ENCODE measurements at places on chromosomes 4 and X.
A peak's percentile ranks its signal among the peaks of the same experiment; 100 is the strongest.

DNA sequence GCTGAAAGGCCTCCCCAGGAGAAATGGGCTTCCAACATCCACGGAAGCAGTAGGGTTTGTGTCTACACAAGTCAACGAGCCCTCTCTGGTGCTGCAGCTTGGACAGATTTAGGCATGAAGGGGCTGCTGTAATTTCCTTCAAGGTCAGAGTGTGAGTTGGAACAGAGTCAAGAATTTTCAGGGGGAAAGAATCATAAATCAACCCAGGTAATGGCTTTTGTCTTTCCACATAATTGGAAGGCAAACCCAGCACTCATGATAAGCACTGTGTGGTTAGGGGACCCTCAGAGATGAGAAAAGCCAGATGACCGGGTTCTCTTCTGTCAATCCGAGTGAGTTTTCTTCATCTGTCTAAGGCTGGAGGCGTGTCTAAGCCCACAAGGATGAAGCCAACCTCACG lies 78.6 kb upstream of the MXRA5 start:
- no peak for DNase-seq

- DNase-seq: no peak
Measured at GRCh38 chrX:150449313-150449712, 86.2 kb downstream of the MAMLD1 start.

- DNase-seq: no peak
Measured at GRCh38 chrX:19566359-19567222, 51.3 kb upstream of the MAP3K15 start.

GRCh38 chr4:52721968-52722815 lies 29.0 kb downstream of the ERVMER34-1 start:
- peak; percentile 97 for DNase-seq

DNA sequence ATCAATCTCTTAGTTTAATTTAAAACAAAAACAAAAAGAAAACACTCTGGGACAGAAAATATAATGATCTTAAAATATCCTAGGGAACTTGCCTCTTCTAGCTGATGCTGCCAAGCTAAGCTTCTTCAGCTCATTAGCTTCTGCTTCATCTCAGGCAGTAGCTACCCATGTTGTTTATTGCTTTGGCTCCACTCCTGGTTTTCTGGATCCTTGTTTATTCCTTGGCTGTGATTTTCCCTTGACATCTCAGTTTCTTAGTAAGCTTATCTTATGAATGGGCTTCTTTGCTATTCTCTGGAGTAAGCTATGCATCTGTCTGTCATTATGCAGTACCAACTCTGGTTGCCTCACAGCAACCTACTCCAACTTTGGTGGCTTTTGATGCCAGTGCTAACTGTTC lies 5.1 kb upstream of the MTHFD2L start:
- no peak for DNase-seq

GRCh38 chrX:151336809-151337208 lies 60.2 kb upstream of the VMA21 start:
- no peak for DNase-seq

- no peak for DNase-seq
Measured at GRCh38 chr4:94765648-94766047, 7.9 kb downstream of the BMPR1B start.

GRCh38 chrX:20527558-20528011 lies 260.9 kb upstream of the RPS6KA3 start:
- peak; percentile 33 for DNase-seq

DNA sequence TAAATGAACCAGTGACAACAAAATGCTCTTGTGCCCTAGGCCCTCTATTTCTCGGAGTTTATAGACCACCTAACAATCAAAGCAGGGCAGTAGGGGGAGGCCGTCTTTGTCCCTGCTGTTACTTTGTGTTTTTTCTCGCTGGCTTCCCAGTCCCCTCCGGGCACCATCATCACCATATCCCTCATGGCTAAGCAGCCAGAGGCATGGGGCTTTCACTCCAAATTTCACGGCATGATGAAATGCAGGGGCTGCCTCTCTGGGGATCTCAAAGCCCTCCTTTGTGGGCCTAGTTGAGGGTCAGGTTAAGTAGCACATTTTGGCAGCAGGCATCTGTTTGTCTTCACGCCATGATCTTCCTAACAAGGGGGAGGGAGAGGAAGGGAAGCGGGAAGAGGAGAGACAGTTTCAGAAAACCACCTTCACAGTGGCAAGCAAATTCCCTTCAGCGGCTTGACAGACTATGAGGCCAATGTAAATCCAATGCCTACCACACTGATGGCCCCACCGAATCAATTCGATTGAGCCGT lies 91.9 kb downstream of the ANOS1 start:
- DNase-seq: no peak

All from COR-L47 (cell line).